ENCODE measurements at places on chromosomes 13 and 19. TPM values are rescaled to one million over a fixed set of nuclear protein-coding genes. Genes with fewer than 3 reads are reported as not detected.

The CGB3 gene
- not detected for total RNA-seq

The ACTN4 gene
- total RNA-seq: 181 TPM

- no peak for DNase-seq
- no peak overlapping the region for H3K4me3 ChIP-seq
- H3K27ac ChIP-seq: no peak overlapping the region
- H3K36me3 ChIP-seq: no peaks in the 10 kb centered on the region
- H3K27me3 ChIP-seq: no peaks in the 10 kb centered on the region
Observed at GRCh38 chr19:9724157-9724556, 44.4 kb downstream of the ZNF846 start.

GRCh38 chr19:54803410-54803809 lies at the start of gene KIR2DL4:
Gene KIR2DL4, plus strand, starts transcription at chr19:54803610. Its CDS starts 42 bp downstream, at chr19:54803652.
- H3K4me1 ChIP-seq: no peaks in the 10 kb centered on the region
- no peak within 1 kb of the TSS for H3K27ac ChIP-seq
- no peak for DNase-seq
- H3K36me3 ChIP-seq: no peaks in the 10 kb centered on the region
- peaks cover 16% of the 10 kb centered on the region for H3K27me3 ChIP-seq
- no peak within 1 kb of the TSS for H3K4me3 ChIP-seq

- DNase-seq: no peak
- peaks cover 19% of the 10 kb centered on the region for H3K36me3 ChIP-seq
- no peaks in the 10 kb centered on the region for H3K27me3 ChIP-seq
- H3K27ac ChIP-seq: no peak overlapping the region
- peaks cover 19% of the 10 kb centered on the region for H3K4me1 ChIP-seq
- H3K4me3 ChIP-seq: no peak overlapping the region
Observed at GRCh38 chr19:55275851-55276719, 3.8 kb downstream of the HSPBP1 start.

All from activated CD4-positive, alpha-beta T cell treated with anti-CD3 and anti-CD28 coated beads for 36 hours (primary cell).